ENCODE measurements at places on chromosomes 7 and 10.

- DNase-seq: peak; percentile 62
Measured at GRCh38 chr7:1466524-1467271, 7.4 kb upstream of the MICALL2 start.

DNA sequence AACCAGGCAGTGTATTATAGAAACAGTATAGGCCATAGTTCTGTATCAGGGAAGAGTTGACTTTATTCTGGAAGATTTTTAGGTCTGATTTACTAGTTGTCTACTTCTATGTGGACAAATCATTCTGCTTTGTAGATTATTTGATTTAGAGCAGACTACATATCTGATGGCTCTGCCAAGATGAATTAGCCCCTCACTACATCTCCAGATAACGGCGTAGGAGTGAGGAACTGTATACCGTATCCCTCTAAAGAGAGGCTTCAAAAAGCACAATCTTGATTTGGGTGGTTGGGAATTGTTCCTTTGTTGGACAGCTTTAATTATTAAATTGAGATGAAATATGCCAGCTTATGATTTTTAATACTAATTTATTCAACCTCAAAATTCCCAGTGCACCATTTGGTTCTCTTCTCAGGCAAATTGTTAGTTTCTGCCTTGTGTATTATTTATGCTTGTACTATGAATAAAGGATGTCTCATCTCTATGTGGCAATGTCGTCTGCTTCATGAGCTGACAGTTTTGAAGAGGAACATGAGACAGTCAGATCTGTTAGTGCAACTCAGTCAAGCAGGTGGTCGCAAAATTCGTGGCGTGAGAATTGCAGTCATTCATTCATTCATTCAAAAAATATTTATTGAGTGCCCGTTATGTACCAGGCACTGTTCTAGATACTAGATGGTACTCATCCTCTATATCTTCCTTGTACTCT is 422.8 kb downstream of the EXOC4 start:
- DNase-seq: no peak

DNA sequence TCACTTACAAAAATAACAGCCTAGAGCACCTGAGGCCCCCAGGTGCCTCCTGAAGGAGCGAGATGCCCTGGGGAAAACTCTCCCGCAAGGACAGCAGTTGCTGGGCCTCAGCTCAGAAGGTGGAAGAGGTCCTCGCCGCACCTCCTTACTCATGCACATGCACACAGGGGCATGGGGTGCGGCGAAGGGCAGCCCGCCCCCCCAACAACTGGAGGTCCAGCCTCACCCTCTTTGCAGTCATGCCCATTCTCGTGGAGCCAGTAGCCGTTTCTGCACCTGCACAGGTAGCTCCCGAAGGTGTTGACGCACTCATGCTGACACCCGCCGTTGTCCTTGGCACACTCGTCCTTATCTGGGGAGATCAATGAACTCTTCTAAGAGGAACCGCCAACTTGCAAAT is 19.9 kb upstream of the OPALIN start:
- no peak for DNase-seq

GRCh38 chr7:27392477-27392876 is 149.9 kb downstream of the EVX1 start:
- no peak for DNase-seq

GRCh38 chr7:148901178-148901577 is 17.1 kb upstream of the EZH2 start:
- DNase-seq: no peak

DNA sequence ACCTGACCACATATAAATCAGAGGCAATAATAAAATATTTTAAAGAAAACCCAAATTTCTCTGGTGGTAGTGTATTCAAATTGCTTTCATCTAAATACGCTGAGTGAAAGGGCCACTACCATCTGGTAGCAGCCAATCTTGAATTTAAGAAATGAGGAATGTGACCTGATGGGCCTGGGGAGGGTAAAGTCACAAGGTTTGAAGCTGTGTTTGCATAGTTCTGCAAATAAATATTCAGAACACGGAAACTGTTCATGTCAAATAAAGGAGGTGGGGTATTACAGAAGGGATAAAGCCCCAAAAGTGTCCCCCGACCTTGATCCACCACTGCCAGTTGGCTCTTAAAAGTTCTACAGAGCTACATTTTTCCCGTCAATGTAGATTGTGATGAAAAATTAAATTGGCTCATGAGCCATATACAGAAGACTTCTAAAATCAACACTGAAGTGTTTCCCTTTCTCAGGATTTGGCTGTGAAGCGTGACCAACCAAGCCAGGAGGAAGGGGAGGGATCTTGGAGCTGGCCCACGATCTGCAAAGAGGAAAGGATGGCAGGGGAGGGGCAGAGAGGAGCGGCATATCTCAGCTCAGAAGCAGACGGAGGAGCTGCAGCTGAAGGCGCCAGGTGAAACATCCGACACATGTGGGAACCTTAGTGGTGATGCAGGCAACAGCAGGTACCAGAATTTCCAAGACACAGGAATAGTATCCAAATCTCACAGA is 39.6 kb downstream of the MPP7 start:
- no peak for DNase-seq

- no peak for DNase-seq
Measured at GRCh38 chr10:28403090-28403489, 100.2 kb upstream of the MPP7 start.

GRCh38 chr10:88687853-88688467 is 18.1 kb upstream of the LIPK start:
- peak; percentile 52 for DNase-seq

DNA sequence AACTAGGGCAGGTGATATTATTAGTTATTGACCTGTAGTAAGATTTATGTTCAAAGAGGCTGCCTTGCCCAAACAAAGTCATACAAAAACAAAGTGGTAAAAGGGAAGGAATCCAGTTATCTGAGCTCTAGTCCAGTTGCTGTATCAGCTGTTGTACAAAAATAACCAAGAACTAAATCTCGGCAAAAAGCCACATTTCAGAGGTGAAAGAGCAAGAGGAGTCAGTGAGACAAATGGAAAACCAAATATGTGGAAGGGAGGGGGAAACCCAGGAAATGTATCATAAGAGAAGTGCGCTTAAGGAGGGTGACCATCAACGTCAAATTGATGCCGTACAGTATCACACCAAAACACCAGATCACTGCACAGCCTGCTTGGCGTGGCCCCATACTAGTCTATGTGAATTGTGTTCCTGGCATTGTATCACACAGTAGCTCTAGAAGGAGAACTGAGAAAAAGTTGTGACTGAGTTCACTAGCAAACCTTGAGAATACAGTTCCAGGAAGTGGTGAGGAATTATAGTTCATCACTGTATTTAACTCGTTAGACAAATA is 6.4 kb downstream of the AGBL3 start:
- DNase-seq: no peak

- DNase-seq: peak; percentile 39
Measured at GRCh38 chr10:103197174-103197573, 4.1 kb upstream of the NT5C2 start.

DNA sequence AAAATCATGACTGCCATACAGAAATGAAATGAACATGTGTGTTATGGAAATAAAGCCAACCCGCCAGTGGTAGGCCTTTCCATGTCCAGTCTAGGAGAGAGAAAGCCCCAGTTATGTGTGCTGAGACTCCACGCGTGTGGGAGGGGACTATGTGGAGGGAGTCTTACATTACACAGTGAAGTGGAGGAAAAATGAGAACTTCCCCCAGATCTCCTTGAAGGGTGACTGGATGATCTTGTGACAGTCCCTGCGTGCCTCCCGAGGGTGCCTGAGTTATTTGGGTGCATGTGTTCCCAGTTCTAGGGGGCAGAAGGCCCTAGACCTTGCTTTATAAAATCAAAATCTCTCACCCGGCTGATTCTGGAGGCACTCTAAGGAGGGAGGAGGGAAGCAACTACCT is 24.2 kb downstream of the UPP1 start:
- DNase-seq: no peak

- no peak for DNase-seq
Measured at GRCh38 chr7:69968969-69969556, 370.8 kb downstream of the AUTS2 start.

DNA sequence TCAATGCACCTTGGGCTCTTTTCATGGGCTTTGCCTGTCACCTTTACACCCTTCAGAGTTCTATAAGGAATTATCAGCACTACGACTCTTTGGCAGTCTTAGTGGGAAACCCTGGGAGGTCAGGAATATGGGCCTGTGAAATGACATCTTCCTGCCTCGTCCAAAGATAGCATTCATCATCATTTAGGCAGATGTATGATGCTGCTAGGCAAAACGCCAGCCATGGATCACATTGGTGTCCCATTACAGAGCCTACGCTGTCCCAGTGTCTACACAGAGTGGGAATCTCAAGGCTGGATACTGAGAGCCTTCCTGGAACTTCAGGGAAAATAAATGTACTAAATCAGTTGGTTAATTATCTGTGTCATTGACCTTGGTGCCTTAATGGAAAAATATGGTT is 259.4 kb upstream of the CELF2 start:
- DNase-seq: no peak

GRCh38 chr7:33107136-33108066 is 1.8 kb downstream of the RP9 start:
- peak; percentile 78 for DNase-seq
